ENCODE measurements at places on chromosomes 5 and 9.

DNA sequence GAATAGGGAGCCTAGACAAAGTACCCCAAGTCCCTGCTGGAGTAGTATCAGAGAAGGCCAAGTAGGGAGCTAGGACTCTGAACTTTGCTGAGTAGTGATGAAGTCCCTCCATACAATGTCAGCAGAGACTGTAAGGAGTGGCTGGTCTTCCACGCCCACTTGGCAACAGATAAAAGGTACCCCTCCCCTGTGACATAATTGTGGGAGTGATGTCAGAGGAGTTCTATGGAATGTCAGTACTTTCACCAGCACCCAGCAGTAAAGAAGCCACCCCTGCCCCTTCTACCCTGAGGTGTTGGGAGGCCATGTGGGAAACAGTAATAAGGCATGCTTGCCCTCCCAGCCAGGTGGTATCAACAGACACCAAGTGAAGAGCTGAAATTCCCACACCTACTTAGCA is 143.9 kb downstream of the SLIT3 start:
- DNase-seq: no peak

- no peak for DNase-seq
Observed at GRCh38 chr5:18745042-18745987, 1111.1 kb downstream of the TAF11L14 start.

DNA sequence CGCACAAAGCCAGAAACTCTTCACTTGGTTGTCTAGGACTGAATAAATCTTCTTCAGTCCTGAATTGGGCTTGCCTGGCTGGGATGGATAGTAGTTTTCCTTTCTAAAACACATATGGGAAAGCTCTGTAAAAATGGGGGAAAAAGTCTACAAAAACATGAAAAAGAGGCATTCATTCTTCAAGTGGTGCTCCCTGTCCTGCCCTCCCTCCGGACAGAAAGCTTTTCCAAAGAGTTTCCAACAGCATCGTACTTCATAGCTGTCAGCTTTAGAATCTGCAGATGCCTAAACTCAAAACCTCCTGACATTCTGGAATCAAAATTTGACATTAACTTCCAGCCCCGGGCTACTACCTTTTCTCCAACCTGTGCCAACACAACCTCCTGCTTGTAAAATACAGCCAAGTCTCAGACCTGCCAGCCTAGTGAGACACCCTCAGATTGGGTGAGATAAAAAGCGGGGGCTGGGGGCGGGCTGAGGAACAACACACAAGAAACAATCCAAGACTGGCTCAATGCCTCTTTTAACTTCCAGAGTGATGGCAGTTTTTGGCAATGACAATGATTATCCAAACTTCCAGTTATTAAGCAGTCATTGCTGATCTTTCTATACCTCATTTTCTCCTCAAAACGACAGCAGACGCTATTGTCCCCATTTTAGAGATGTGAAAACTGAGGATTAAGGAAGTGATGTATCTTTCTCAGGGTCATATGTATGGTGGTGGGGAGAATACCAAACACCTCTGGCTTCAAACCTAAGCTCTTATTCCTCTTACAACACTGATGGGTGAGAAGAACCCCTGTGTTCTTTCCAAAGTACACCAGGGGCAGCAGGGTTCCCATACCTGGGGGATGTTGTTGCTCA is 1.3 kb downstream of the TNC start:
- no peak for DNase-seq

DNA sequence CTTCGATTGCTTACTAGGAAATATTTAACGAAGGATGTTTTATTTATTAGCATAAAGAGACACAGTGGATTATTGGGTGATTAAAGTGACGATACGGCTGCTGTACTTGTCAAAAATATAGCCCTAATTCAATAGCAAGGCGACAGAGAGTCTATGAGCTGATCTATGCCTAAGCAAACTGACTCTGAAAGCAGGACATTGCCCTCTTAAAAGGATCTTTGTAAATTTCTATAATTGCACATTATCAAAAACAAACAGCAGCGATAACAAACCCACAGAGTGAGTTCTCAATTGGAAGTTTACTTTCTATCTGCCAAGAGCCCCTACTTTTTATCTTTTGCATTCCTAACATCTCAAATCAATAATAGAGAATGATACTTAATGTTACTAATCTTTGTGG is 31.4 kb downstream of the TLX3 start:
- no peak for DNase-seq

DNA sequence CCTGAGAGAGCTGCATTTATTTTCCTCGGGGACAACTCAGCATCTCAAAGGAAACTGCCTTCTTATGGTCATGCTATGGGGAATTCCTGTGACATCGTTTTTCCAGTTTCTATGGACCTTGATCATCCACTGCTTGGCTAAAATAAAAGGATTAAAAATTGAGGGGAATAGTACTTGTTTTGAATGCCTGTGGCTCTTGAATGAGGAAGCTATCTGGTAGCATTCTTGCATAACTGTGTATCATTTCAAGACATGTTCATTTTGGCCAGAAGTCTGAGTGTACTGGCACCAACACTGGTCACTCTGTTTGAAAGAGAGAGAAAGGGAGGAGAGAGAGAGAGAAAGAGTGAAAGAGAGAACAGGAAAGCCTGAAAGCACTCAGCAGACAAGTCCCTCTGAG is 116.7 kb downstream of the DOCK2 start:
- DNase-seq: no peak

DNA sequence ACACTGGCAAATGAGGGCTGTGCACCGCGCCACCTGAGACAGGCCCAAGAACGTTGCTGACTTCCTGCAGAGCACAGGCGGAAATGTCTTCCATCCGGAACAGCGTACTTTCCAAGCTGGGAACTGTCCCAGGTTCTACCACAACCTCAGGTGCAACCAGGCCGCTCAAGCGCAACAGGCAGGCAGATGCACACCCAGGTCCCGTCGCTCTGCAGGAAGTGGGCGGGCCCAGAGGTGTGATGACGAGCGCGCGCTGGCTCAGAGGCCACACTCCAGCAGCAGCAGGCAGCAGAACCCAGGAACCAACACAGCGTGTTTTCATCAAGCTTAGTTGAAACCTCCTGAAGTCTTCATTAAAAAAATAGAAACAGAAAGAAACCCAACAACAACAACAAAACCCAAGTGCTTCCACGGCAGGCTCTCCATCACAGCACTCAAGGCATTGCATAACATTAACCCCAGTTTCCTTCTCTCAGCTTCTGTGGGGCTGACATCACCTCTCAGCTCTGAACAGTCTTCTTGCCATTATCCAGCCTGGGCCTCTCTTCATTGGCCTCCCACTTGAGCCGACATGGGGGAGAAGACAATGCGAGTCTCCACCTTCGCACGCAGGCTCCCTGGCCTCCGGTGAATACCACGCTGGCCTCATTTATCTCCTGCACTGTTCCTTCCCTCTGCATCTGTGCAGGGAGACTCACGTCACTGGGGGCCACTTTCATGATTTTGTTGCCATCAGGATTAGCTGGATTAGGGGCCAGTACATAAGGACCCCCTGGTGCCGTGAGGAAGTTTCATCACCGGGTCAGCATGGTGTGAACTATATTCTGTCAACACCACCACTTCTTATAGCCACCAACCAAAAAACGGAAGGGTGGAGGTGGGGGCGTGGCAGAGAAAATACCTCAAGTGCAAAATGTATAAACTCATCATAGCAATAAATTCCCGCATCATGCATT is 22.1 kb downstream of the PTCH1 start:
- peak; percentile 82 for DNase-seq

GRCh38 chr5:6714226-6715041 is 1.2 kb downstream of the TENT4A start:
- peak; percentile 46 for DNase-seq

GRCh38 chr9:20604562-20604961 is 17.7 kb downstream of the MLLT3 start:
- DNase-seq: peak; percentile 25

GRCh38 chr5:178434851-178435250 is 155.3 kb downstream of the COL23A1 start:
- no peak for DNase-seq

DNA sequence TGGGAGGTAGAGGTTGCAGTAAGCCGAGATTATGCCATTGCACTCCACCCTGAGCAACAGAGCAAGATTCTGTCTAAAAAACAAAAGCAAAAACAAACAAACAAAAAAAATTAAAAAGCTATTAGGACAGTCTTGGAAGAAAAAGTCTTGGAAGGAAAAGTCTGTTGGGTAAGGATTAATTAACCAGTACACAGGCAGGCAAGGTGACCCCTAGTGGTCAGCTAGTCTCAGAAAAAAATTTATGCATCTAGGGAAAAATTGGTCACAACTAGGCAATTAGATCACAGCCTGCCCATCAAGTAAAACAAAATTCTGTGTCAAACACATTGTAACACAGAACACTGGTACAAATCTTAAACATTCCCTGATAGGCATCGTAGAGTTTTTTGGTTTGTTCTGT is 6.7 kb upstream of the ANKRD18B start:
- peak; percentile 48 for DNase-seq

- DNase-seq: no peak
Observed at GRCh38 chr5:39205550-39205949, 13.8 kb downstream of the FYB1 start.

DNA sequence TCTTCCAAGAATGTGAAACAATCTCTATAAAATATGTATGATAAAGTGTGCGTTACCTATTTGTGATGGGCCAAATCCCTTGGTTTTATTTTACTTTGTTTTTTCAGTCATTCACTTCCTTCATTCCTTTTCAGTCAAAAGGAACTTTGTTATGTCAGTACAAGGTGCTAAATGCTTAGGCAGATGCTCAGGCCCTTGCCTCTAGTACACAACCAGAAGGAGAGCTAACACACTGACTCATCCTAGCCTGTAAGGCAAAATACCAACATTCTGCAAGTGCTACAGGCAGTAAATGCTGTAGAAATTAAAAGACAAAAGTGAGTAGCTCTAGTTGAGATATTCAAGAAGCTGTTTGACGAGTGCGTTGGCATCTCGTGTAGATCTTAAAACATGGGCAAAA is 49.4 kb downstream of the TRPM6 start:
- no peak for DNase-seq

DNA sequence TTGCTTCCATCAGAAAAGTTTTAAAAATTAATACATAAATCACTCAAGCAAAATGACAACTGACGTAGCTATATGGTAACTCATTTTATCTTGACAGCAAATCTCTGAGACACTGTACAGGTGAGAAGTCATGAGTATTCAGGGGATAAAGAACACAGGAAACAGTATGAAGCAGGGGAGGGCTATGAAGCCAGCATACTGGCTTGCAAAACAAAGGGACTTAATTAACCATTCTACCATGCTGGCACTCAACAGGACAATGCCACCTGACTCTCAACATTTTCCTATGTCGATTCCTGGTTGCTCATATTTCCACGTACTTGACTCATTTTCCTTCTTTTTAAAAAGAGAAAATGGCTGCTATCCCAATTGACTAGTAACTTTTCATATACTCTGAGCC is 151.4 kb upstream of the RETREG1 start:
- DNase-seq: no peak

GRCh38 chr5:125552486-125552885 is 806.0 kb upstream of the ZNF608 start:
- no peak for DNase-seq

- no peak for DNase-seq
Observed at GRCh38 chr5:131513780-131514179, 121.2 kb downstream of the RAPGEF6 start.

- DNase-seq: no peak
Observed at GRCh38 chr5:43411495-43411894, 696 bp downstream of the CCL28 start.

GRCh38 chr5:57175551-57176309 is 1.9 kb downstream of the GPBP1 start:
- peak; percentile 45 for DNase-seq

DNA sequence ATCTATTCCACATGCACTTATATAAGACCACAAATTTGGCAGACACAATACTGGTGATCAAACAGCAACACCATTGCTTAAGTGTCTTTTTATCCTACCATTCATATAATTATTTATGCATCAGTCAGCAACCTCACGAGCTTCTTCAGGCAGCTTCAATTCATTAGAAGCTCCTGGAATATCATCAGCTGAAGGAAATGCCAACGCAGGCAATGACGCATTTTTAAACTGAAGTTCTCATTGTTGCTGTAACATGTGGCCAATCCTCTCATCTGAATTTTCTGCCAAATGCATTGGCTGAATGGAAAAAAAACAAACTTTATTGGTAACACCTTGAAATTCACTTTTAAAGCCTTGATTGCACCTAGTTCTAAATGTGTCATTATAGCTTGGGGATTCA is 376.4 kb upstream of the RGMB start:
- no peak for DNase-seq

GRCh38 chr9:89661956-89662717 is 57.3 kb downstream of the GADD45G start:
- no peak for DNase-seq

GRCh38 chr9:92970467-92970923 is 23.2 kb downstream of the FGD3 start:
- no peak for DNase-seq

DNA sequence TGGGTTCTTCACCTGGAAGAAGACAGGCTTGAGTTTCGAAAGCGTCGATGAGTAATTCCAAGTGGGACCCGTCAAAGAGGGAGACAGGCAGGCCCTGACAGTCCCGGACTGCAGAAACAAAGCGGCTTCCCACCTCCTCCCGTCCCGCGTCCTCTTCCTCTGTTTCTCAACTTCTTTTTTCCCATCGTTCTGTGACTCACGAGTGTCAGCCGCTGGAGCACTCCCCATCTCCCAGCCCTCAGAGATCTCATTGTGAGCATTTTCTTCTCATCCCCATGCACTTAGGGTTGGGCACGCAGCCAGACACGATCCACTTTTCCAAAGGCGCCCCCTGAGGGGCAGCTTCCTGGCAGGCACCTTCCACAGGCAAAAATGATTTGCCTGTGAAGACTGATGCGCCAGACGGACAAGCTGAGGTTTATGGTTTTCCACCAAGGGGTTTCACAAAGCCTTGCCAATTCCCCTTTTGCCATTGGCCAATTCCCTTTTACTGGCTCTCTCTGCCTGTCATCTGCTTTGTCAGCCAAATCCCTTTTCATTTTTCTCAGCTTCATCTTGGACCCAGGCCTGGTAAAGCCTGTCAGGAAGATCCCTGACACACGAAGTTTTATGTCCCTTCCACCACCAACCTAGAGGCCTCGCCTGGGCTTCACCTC is 86.5 kb upstream of the ANKRD55 start:
- no peak for DNase-seq

DNA sequence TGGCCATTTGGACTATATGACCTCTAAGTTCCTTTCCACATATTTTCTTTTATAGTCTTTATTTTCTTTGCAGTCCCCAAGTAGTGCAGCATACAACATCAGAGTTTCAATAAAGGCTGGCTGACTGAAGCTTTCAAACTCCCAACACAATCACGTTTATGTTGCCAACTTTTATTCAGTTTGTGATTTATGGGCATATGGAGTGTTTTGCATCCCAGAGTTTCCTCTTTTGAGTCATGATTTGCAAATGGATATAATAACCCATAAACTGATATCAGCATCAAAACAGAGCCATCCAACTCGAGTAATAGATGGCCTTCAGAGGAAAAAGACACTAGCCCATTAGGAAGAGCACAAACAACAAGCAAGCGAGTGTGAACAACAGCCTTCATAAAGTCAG is 414.0 kb downstream of the ELAVL2 start:
- DNase-seq: no peak

GRCh38 chr5:74413403-74414048 is 227.0 kb downstream of the ENC1 start:
- DNase-seq: no peak

GRCh38 chr5:96752341-96753016 is 55.3 kb downstream of the ERAP1 start:
- DNase-seq: peak; percentile 49
